Stimulated activated CD4-positive, alpha-beta T cell treated with anti-CD3 and anti-CD28 coated beads, TNF-alpha, amount 100 ng/mL, for 1 hour (primary cell): ENCODE measurements at places on chromosomes 5 and 9.

- DNase-seq = no peak
These were observed 431.0 kb upstream of the TLE4 start for GRCh38 chr9:79140751-79141150.

DNA sequence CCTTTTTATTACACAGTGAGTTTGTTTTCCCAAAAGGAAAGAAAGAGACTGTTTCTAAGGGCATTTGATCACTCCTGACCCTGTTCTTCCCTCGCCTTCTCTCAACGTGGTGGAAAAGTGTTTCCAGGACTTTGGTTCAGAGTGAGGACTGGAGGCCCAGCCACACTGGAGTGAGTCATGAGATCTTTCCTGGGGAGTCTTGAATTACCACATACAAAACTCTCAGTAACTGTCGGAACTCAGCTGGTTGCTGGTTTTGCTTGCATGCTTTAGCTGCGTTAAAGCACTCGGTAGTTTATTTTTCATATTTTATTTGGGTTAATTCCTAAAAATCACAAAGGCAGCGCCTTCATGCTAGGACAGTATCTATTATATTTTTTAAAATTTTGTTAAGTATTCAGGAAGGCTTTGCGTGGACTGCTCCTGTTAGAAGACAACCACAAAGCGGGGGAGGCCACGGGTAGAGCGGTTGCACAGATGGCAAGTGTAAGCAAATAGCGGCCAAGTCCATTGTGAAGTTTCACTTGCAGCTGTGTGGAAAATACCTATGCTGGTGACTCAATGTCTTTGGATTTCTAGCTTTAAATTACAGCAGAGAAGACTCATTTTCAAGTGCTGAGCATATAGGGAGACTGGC is 77.7 kb downstream of the ARSB start:
- no peak for DNase-seq

DNA sequence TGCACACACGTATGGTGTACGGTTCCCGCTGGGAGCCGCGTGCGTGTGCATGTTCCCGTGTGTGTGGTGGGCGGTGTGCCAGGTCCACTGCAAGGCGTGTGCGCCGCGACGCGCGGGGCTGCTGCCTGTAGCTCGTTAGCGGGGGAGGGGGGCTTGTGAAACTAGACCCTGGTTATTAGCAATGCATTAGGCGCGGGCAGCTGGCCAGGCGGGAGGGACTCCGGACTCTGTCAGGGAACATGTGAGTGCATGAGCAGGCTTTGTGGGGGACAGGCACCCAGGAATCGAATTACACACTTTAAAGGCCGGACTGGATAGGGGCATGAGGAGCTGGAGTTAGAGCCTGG is 32.2 kb upstream of the ENHO start:
- no peak for DNase-seq

GRCh38 chr9:34962546-34962945 is 4.5 kb downstream of the PHF24 start:
- DNase-seq = no peak

- no peak for DNase-seq
These were observed 162.1 kb downstream of the ARL15 start for GRCh38 chr5:54148067-54148845.

DNA sequence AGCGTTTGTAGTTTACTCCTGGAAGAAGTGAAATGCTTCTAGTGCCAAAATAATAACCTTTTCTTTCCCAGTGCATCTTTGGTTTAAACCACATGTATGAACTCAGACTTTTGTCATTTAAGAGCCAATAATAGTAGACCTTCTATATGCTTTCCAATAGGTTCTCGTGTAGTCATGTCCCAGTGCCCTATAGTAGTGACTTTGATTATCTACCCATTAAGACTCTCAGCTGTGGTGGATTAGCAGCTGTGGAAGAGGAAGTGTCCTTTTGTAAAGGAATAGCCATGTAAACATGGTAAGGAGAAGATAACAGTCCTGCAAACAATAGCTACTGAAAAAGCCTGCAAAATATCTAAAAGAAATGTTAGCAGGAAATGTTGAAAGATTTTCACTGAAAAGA is 765.3 kb downstream of the MTRR start:
- DNase-seq = no peak

GRCh38 chr9:70034271-70034711 is 9.4 kb upstream of the MAMDC2 start:
- no peak for DNase-seq

DNA sequence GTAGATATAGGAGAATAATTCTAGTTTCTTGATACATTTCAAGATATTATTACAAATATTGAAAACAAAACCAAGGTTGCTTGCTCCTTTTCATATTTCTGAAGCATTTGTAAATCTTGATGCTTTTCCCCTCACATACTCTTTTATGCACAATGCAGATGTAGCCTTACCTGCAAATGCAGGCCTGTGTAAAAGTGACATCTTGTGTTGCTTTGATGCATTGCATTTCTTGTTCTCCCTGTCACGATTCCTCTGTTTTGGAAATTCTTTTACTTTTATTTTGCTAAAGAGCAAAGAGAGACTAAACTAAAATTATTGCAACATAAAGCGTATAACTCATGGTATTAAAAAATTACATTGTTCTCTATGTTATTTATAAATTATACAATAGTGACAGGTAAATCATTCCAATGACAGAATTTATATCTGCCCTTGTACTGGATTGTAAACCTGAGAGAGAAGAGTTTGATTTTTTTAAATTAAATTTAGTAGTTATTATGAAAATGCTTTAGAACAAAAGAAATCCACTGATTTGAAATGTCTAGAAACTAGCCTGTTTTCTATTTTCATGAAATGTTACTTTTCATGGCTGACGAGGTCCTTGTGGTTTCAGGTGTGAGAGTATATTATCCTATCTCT is 970.0 kb downstream of the MAT2B start:
- no peak for DNase-seq

DNA sequence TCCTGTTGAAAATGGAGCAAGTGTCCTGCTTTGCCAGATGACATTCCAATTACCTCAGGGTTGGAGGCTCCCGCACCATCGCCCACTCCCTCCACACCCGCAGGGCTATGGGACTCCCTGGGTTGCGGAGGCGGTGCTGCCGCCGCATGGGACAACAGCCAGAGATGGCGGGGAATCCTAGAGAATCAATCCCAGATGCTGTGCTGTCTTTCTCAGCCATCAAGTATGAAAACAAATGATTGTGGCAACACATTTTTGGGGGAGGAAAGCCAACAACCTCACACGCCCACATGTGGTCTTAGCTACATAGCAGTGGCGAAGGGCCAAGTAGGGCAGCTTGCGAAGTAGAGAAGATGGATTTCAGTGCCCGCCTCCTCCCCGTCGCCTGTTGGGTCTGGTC is 46.7 kb downstream of the IL31RA start:
- DNase-seq = no peak

DNA sequence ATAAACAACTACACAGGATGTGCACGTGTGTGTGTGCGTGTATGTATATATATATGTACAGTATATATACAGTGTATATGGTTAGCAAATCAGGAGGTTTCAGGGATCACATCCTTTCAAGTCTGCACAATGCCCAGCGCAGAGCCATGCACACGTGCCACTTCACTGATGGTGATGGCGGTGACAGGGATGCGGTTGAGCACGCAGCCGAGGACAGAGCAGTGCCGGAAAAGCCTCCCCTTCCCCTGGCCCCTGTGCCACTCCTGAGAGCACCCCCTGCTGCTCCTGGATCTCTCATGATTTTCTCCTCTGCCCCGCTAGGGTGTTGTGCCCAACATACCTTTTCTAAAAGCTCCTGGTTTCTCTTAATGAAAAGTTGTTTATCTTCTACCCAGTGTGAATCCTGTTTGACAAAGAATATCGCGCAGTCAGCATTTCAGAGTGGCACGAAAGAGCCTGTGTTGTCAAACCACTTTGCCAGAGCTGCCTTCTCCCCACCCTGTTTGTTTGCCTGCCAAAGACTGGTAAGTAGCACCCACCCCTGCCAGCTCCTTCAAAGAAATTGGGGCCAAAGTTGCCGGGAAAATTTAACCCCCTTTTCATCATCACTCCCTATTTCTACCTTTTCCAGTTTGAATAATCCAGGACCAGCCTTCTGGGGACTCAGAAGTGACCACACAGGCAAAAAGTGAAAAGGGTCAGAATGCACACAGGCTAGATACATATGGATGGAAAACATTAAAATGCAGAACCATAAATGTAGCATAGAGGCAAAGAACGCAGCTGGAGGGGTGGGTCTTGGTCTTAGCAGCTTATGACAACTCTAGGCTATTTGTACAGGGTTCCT is 126.2 kb upstream of the DPYSL3 start:
- no peak for DNase-seq

DNA sequence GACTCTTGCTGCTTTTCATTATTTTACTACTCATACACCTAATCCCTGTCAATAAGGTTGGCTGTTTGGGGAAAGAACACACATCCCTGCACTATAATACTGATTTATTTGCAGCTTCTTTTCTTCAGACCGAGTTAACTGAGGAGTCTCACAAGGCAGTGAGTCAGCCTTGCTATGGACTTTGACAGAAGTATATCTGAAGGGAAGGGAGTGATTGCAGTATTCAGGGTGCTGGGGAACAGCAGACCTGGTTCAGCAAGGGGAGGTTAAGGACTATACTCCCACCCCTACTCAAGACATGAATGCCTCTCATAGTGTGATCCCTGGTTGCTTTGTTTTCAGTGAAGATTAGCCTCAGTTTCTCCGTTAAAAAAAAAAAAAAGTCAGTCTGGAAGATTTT is 99.8 kb downstream of the TLE4 start:
- DNase-seq = no peak

DNA sequence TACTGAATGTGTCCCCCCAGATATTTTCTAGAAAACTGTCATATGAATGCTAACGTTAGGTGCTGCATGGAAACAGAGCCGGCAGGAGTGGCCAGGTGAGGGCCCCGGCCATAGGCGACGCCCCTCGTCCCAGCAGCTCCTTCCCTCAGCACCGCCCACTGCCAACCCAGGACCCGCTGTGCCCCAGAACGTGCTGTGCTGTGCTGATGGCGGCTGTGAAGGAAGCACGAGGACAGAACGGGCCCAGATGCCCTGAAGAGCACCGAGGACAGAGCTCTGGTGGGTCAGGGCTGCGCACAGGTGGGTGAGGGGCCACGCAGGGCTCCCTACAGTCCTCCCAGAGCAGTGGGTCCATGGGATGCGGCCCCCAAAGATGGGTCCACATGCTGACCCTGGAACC is 30.3 kb downstream of the LPCAT1 start:
- DNase-seq = no peak

- no peak for DNase-seq
These were observed 103.5 kb upstream of the APC start for GRCh38 chr5:112634166-112634565.

DNA sequence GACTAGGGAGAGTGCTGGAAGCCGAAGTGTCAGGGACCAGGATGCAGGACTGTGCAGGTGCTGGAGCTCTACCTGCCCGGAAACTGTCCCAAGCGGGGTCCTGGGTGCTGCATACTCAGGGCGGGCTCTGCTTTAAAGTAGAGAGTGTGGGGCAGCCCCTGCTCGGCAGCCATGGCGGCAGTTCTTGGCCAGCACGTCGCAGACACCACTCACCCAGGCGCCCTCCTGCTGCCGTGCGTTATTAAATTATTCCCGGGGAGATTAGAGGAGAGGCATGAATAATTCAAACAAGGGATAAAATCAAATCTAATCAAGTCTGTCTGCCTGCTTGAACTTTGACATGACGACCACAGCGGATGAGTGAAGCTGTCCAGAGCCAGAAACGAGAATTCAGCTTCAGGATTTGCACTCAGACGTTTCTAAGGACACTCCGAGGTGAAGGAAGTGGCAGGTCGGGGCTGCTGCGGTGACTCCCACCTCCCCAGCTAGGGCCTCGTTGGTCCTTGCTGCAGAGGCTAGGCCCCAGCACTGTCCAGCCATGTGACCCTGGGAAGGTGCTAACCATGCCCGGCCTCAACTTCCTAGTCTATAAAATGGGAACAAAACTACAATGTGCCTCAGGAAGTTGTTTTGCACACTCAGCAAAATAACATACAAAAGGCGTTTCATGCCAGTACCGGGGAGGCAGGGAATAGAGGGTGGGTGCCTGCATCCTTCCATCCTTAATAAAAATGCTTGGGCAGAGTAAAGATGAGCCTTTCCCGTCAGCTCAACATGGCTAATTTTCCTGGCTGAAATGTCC is 91.3 kb upstream of the ADAMTS2 start:
- no peak for DNase-seq

DNA sequence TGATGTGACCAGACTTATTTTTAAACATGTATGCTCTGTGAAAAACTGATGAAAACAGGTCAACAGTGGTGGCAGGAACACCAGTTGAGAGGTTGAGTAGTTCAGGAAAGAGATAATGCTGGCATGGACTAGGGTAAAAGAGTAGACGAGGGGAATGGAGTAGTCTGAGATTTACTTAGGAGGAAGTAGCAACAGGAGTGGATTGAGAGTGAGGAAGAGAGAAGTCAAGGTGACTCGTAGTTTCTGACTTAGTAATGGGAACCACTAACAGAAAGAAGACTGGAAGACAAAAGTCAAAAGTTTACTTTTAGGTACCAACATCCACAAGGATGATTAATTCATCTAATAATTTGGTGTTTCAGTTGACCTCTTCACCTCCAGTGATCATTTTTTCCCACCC is 3.6 kb downstream of the SRA1 start:
- no peak for DNase-seq

- DNase-seq = no peak
These were observed 98.4 kb upstream of the DMRT1 start for GRCh38 chr9:742914-743589.

DNA sequence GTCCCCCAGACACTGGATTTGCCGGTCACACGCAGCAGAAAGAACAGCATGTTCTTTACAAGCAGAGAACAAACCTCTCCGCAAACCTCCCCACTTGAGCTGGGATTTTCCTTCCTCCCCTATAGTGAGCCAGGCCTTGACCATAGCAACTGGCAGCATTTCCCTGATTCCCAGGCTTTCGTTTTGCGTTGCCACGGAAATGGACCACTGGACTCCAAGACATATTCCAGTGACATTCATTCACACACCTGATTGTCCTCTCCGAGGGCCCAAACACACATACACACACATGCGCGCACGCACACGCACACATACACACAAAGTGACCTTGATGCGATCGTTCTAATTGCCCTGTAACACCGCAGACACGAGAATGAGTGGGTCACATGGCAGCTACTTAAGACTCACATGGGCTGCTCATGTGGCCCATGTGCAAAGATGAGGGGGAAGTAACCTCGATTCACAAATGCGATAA is 80.9 kb upstream of the CPEB4 start:
- DNase-seq = no peak

DNA sequence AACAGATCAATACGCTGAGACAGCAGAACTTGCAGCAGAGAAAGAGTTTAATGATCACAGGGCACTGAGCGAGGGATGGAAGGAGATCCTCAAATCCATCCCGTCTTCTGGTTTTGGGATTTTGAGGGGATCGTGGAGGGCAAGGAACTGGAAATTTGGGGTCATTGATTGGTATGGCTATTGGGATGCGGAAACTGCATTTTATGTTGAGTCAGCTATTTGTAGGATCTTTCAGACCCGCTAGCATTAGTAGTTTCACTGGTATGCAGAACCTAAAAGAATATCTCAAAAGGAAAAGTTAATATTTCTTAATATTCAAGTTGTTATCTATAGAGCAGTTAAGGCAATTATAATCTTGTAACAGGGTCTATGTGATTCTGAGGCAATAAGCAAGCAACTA is 771.7 kb upstream of the CTNND2 start:
- DNase-seq = no peak

- no peak for DNase-seq
These were observed 129.3 kb upstream of the SLC44A1 start for GRCh38 chr9:105114964-105115728.

- DNase-seq = no peak
These were observed 80.3 kb downstream of the BOD1 start for GRCh38 chr5:173535976-173536639.
